SW480 (cell line): ENCODE measurements at places on chromosomes 2 and 18.

- no peak for DNase-seq
Measured at GRCh38 chr2:101277111-101277510, 24.4 kb downstream of the CNOT11 start.

DNA sequence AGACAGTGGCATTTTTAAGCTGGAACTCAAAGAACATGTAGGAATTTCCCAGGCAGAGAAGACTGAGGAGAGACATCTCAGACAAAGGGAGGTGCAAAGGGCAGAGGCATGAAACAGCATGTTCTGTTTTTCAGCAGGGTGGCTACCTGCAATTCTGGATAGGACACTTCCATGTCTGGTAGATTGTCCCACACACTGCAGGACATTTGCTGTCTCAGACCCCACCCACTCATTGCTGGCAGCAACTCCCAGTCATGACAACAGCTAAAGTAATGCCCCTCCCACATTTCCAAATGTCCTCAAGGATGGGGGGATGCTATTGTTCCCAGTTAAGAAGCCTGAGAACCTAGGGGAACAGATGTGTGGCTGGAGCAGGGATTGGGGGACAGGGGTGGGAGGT, 40.8 kb downstream of the ANKRD44 start:
- no peak for DNase-seq

- no peak for DNase-seq
Measured at GRCh38 chr18:36769172-36769571, 59.6 kb downstream of the TPGS2 start.

DNA sequence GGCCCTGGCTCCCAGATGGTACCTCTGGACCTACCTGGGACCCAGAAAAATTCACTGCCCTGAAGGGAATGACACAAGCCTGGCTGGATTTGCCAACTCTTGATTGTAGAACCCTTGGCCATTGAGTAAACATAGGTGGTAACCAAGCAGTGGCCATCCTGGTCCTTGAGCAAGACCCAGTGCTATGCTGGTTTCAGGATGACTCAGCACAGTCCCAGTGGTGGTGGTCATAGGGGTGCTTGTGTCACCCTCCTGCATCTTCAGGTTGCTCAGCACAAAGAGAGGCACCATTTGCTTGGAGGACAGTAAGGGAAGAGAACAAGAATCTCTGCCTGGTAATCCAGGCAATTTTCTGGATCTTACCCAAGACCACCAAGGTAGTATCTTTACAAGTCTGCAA, 52.9 kb downstream of the UPP2 start:
- DNase-seq = no peak

DNA sequence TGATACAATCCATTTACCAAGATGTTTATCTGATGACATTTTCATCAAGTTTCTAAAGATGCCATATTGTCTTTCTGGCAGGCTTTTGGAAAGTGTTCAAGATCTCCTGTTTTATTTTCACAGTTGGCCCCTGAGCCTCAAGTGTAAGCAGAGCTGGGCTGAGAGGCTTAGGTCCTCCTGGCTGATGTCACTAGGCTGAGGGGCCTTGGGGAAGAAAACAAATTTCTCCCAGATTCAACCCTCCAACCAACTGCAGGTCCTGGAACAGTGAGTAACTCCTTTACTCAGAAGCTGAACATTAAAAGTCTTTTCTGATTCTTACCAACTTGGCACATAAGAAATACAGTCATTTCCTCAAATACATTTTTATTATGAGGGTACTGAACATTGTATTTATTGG, 14.9 kb upstream of the IL1RL1 start:
- no peak for DNase-seq

DNA sequence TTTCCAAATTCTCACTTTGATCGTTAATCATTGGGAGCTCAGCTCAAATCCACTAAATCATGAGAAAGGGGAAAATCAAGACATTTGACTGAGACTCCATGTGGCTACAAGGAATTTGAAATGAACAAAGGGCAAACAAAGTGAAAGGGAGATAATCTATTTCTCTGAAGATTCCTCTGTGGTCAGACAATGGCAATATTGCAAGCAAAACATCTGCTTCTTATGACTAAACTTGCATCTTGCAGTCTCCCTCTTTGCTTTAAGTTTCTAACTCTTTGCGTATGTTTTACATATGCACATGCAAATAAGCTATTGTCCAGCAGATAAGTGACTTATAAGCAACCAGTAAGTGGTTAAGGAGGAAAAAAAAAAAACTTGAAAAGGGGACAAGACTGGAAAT, 299.1 kb upstream of the NXPH2 start:
- no peak for DNase-seq

- peak; percentile 68 for DNase-seq
Measured at GRCh38 chr2:108927936-108928659, 60.9 kb downstream of the EDAR start.

DNA sequence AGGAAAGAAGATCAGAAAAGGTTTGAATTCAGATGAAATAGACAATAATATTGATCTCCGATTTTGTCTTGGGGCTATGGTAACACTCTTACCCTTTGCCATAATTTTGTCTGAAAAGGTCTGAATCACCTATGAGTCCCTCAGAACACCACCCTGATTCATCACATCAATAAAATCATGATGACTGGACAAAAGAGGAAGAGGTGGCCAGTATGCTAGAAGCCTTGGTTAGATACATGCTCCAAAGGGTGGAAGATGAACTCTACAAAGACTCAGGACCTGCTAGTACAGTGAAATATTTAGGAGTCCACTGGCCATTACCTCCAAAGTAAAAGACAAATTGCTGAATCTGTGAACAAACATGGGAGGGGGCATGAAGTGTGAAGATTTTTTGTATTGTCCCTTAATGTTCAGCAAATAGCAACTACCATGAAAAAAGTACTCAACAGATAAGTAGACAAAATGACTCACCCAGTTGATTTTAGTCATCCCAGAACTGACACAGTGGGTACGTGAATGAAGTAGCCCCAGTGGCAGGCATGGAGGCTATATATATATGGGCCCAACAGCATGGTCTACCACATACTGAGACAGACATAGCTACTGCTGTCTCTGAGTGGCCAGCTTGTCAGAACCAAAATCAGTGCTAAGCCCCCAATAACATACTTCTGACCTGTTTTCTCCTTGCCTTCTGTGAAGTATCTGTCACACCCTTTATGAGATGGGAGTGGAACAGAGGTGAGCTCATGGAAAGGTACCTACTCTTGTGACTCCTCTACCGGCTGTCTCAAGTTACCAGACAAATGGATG, 36.5 kb upstream of the GLS start:
- DNase-seq = peak; percentile 49

- no peak for DNase-seq
Measured at GRCh38 chr2:238886453-238887094, 38.7 kb downstream of the TWIST2 start.
